ENCODE measurements at places on chromosomes 12 and 14.

- DNase-seq, result no peak
These were observed 345.9 kb downstream of the DPF3 start for GRCh38 chr14:72547999-72548398.

GRCh38 chr12:130685250-130685787 lies 30.8 kb downstream of the RIMBP2 start:
- DNase-seq, result no peak

DNA sequence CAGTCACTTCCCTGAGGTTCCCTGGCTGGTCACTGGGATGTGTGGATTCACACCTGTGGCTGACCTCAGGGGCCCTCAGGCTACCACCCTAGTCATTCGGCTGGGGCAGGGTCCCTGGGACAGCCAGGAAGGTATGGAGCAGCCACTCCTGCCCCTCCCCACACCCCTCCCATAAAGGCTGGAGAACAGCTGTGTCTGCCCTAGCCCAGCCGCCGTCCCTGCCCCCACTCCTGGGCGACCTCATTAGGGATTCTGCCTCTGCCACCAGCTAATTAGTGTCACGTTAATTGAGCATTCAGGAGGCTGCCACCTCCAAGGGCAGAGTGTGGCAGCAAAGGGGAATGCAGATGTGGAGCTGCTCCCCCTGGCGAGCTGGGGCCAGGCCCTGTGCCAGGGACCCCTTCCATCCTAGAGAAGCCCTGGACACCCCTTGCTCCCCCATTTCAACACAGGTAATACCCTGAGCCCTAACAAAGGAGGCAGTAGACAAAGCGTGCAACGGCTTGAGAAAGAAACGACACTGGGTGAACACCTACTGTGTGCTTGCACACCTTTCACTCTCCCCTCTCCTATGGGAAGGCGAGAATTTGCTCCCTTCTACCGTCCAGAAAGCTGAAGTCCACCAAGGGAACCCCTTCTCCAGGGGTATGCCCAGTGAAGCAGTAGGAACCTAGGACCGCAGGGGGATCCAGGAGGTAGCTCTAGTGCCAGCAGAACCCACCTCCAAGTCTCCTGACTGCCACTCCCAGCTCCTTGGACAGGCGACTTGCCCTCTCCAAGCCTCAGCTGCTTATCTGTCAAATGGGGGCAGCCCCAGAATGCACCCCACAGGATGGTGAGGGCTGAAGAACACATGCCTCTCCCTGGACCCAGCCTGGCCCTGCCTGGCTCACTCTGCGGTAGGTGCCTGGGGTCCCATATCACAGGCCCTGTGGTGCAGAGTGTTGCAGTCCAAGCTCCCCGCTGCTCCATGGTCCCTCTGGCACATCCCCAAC lies 45.1 kb downstream of the FAM222A start:
- no peak for DNase-seq

DNA sequence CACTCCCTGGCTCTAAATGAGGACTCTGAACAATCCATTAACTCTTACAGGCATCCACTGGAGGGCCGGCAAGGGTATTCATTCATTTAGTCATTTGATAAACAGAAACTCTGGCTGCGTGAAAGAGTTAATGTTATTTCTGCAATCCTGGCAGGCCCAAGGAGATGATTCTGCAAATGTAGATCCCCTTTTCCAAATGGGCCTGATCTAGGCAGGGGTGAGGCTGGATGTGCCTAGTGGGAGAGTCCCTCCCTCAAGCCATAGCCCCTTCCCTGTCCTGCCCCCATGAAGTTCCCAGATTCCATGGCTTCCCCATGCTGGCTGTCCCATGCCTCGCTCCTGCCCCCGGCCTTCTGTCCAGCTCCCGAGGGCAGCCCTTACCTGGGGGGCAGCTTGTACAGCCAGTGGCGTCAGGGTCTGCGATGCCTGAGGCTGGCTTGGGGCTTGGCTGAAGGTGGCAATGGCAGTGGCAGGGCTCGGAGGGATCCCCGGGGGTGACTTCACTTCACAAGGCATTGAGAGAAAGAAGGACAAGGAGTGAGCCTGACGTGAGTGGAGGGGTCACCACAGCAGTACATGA lies 18.4 kb downstream of the POU6F1 start:
- DNase-seq, result no peak

DNA sequence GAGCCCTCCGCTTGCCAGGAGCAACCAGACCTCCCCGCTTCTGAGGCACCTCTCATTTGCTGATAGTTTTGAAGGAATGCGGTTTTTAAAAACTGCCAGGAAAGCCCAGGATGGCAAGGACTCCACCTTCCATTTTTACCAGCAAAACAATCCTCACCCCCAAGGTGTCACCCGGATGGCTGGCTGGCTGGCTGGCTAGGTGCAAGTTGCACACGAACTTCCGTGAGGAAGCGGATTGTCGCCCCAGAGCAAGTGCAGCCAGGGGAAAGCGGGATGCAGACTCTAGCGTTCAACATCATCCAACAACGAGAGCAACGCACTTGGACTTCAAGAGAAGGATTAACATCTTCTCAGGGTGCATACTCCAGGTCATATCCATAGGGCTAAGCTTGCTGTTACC lies 125.4 kb downstream of the RIMBP2 start:
- DNase-seq, result no peak
